GM12878 (cell line): ENCODE measurements at places on chromosomes 4 and X.

- no peak for DNase-seq
These were observed 25.7 kb upstream of the RP2 start for GRCh38 chrX:46811121-46811520.

- DNase-seq: no peak
These were observed 16.4 kb downstream of the COX18 start for GRCh38 chr4:73053076-73053475.

DNA sequence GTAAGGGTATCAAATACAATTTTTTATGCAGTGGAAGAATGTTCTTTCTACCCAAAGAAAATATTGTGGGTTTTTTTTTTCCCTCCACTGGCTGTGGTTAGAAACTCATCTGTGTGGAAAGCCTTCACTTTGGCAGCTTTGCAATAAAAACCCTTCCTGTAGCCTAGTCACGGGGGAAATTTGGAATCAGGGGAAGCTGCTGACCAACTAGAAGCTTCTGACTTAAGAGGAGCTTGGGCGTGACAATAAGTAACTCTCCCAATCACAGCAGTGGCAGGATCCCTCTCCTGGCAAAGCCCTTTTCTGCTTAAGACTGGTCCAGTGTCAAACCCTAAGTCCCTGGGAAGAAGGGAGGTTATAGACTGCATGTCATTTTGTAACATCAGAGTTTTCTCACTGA lies 87.9 kb downstream of the LRRC66 start:
- DNase-seq: no peak

GRCh38 chrX:32744921-32745320 lies 466.4 kb downstream of the DMD start:
- DNase-seq: no peak

GRCh38 chr4:108172231-108172752 lies 3.6 kb upstream of the LEF1 start:
- no peak for DNase-seq

DNA sequence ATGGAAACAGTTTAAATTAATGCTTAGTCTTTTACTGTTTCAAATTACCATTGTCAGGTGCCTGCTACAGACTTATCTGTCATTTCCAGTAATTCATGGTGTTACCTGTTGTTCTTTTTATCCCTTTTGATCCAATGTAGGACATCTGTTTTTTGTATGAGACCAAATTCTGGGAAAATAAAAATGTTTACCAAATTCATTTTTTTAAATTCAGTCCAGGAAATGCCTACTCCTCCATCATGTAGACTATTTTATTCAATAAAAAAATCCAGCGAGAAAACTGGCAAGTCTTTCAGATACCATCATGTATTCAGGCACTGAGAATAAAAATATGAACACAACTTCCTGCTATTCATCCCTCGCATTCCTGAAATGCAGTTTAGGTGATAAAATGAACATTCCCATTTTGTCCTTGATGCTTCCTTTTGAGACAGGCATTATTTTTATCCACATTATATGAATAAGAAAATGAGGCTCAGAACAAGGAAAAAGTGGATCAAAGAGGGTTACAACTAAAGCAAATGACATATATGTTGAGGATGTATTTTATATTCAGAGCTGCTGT lies 584.2 kb downstream of the SPRY1 start:
- DNase-seq: no peak

GRCh38 chr4:36477861-36478260 lies 196.4 kb downstream of the DTHD1 start:
- DNase-seq: no peak
